ENCODE measurements at places on chromosomes 7 and 10.

DNA sequence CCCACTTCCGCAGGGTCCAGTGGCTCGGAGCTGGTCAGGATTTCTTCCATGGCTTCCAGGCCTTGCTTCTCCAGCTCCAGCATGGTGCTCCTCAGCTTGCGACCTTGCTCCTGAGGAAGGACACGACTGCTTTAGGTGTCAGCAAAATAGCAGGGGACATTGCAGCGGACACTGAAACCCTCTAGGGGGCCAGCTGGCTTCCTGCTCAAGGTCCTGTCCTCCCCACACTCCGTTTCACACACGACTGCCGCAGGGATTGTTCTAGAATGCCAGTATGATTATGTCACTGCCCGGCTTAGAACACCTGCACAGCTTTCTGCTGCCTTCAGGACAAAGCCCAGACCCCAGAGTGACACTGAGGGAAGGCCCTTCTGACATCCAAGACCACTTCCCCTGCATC lies 65.6 kb downstream of the SCRN1 start:
- DNase-seq: no peak

DNA sequence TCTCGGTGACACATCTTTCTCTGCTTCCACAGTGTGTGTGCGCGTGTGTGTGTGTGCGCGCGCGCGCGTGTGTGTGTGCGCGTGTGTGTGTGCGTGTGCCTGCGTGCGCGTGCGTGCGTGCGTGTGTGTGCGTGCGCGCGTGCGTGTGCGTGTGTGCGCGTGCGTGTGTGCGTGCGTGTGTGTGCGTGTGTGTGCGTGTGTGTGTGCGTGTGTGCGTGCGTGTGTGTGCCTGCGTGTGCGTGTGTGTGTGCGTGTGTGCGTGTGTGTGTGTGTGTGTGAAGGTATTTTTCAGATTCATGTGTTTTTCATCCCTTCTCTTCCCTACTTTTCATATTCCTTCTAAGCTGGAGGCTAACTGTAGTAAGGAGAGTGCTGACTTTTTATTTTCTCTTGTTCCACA lies 148.4 kb downstream of the CREB5 start:
- no peak for DNase-seq

DNA sequence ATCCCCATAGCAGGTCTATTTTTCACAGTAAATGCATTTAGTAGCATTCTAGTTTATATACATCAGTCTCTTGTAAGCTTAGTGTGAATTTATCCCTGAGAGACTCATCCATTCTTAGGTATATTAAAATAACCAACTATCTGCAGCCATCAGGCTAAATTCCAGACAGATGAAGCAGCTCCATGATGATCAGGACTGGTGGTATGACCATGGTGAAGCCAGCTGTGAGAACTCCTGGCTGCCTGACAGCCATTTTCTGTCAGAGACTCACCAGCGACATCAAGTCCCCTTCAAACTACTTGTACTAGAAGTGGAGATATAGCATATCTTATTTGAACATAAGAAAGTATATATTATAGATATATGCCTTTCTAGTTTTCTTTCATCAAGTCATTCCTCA lies 70.3 kb upstream of the GSDME start:
- no peak for DNase-seq

- no peak for DNase-seq
Observed at GRCh38 chr7:20980232-20980631, 193.5 kb upstream of the SP8 start.

DNA sequence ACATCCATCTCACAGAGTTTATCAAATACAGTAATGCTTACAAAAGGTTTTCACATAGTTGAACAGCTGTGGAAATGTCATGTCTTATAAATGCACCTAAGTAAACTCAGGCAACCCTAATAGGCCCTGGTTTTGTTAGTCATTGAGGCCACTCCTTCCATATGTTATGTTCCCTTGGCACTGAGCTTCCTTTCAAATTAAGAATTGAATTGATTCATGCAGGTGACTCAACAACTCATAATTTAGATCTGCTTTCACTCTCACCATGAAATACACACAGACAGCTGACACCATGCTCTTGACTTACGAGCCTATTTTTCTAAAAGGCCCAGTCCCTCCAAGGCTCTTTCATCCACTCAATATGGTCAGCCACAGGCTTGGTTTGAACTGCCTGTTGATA lies 476.9 kb downstream of the KCNMA1 start:
- no peak for DNase-seq
